NCI-H2029 treated with DMSO at 0.1 percent for 48 hours (cell line): ENCODE measurements at places on chromosomes 12 and 14.
A peak's percentile ranks its signal among the peaks of the same experiment; 100 is the strongest.

DNA sequence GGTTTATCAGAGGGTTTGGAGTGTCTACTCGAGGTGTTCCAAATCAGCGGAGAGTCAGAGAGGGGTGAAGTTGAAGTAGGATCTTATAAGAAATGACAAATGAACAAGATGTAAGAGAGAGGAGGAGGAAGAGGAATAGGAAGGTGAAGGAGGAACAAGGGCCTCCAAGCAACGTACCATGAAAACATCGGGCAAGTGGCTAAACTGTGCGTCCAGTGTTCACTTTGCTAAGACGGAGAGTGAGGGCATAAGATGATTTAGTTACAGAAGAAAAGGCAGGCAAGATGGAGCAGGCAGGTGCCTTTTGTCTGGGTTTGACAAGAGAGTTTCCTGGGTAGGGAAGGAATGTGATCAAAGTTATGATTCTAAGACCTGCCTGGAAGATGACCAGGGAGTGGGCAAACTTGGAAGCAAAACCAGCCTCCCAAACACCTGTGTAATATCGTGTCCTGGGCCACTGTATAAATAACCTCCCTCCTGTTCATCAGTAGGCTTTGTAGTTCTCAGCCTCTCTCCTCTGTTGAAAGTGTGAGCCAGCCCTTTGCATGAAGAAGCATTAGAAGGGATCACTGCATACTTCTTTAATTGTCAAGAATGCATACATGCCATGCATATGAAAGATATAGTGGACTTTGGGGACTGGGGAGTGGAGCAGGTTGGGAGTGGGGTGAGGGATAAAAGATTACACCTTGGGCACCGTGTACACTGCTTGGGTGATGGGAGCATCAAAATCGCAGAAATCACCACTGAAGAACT lies 111.4 kb downstream of the ZFP36L1 start:
- DNase-seq = no peak

DNA sequence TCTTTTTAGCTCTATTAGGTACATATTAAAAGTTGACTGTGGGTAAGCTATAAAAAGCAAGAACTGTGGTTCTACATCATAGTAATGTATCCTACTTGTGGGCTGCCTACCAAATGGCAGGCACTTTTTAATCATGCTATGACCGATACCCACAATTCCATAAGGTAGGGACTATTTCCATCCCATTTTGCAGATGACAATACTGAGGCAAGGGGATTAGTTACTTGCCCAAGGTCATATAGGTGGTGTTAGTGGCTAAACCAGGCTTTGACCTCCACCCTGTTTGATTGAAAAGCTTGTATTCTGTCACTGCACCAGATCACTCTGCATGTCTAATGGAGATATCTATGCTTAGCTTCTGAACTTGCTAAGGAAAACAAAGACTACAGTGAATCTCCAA lies 151.9 kb downstream of the SSPN start:
- DNase-seq = no peak

GRCh38 chr12:113413488-113413939 lies 8.7 kb upstream of the SDSL start:
- DNase-seq = no peak

- DNase-seq = no peak
These were observed 8.5 kb upstream of the PTPRB start for GRCh38 chr12:70645494-70646317.

GRCh38 chr12:68175557-68176061 lies 16.1 kb upstream of the IFNG start:
- DNase-seq = no peak

GRCh38 chr12:115983226-115983798 lies 294.2 kb downstream of the MED13L start:
- no peak for DNase-seq

- no peak for DNase-seq
These were observed 1.1 kb downstream of the DIP2B start for GRCh38 chr12:50505675-50506530.

GRCh38 chr14:57863471-57863870 lies 2.4 kb downstream of the SLC35F4 start:
- DNase-seq = no peak

GRCh38 chr14:30925254-30925653 lies 50.9 kb downstream of the COCH start:
- no peak for DNase-seq

GRCh38 chr14:50599700-50600444 lies 39.9 kb downstream of the ATL1 start:
- peak; percentile 10 for DNase-seq

- DNase-seq = no peak
These were observed 98.9 kb downstream of the ARID2 start for GRCh38 chr12:45828402-45828801.

DNA sequence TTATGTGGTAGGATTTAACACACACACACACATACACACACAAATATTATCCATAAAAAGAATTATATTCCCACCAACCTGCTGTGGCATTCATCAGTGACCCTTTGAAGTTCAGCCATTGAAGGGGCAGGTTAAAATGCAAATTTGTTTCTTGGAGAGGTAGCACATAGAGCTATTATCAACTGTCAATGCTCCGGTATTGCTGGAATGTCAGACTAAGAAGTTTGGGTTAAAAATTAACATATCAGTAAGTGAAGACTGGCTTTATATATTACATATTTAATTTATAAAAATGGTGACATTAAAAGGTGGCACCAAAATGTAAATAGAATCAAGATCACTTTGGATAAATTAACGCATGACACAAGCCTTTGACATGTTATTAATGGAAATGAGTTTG lies 207.3 kb downstream of the DAD1 start:
- no peak for DNase-seq

DNA sequence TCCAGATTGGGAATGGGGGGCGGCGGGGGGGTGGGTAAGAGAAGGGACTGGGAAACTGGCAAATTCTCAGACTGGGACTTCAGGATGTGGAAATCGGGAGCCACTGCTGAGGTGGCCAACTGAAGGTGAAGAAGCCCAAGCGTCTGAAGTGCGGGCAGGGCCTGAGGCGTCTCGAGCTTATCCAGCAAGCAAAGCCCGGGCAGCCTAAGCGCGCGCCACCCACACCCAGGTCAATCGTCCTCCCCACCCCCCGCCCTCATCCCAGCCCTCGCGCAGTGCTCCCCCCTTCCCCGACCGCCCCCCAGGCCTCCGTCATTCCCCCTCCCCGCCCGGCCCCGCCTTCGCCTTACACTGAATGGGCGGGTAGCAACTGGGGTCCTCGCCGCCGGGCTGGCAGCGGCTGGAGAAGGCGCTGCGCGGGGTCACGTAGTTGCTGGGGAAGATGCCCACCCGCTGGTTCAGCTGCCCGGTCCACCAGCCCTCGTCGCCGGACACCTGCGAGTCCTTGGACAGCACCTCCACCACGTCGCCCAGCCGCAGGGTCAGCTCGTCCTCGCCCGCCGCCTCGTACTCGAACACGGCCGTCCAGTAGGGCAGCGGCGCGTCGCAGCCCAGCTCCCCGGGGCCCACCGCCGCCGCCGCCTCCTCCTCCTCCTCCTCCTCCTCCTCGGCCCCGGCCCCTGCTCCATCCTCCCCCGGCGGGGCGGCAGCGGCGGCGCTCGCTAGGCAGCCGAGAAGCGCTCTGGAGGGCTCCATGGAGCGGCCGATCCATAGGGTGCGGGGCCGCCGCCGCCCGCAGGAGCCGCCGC lies 693 bp downstream of the MAP3K9 start:
- no peak for DNase-seq

DNA sequence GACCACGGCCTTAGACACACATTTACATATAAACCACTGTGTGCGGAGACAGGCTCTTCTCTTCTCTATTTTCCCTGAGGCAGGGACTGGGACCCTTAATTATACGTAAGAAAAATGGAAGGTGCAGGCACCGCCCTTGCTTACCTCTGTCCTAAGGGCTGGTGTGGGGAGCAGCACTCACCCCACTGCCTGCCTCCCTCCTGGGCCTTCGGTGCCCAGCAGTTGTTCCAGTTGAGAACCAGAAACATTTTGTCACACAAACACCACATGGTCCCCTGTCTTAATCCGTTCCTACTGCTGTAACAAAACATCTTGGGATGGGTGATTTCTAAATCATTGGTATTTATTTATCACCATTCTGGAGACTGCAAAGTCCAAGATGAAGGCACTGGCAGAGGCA lies 192.7 kb upstream of the DIO3 start:
- DNase-seq = no peak

DNA sequence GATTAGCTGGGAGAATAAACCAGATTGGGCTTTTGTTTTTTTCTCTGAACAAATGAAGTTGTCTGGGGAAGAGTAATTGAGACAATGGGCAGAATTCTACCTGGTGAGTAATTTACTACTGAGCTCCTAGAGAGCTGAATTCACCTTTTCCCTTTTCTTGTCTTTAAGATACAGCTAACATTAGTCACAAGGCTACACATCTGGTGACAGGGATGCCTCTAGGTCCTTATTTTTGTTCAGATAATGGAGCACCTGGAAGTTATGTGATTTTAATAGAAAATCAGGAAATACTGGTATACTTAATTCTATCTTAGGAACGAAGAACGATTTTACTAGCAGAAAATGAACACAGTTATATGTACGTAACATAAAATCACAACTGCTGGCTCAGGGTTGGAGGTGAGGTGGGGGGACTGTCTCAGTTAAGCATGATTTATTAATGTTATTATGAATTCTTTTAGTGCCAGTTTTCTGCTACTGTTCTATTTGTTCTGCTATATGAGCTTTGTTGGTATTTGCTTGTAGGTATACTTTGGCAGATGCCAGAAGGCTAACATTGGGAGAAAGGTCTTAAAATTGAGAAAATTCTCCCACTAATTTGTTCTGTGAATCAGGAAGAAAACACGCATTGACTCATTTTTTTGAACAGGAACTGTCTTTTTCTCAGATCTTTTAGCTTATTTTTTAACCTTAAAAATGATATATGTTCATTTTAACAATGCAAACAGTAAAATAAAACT lies 482.7 kb upstream of the RGS6 start:
- DNase-seq = no peak

DNA sequence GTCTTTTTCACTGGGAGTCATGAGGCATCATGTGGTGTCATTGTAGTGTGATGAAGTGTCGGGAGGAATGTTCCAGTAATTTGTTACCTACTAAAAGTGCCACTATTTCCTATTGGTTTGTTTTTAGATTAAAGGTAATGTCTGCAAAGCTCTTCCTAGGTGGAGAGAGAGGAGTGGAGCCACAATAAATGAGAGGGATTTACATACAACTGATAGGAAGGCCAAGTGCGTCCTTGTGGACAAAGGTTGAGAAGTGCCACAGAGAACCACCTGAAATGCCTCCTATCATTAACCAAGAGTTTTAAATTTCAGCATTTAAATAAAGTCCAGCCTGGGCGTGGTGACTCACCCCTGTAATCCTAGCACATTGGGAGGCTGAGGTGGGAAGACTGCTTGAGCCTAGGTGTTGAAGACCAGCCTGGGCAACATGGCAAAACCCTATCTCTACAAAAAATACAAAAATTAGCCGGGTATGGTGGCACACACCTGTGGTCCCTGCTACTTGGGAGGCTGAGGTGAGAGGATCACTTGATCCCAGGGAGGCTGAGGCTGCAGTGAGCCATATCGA lies 2.5 kb upstream of the SNX6 start:
- DNase-seq = no peak

DNA sequence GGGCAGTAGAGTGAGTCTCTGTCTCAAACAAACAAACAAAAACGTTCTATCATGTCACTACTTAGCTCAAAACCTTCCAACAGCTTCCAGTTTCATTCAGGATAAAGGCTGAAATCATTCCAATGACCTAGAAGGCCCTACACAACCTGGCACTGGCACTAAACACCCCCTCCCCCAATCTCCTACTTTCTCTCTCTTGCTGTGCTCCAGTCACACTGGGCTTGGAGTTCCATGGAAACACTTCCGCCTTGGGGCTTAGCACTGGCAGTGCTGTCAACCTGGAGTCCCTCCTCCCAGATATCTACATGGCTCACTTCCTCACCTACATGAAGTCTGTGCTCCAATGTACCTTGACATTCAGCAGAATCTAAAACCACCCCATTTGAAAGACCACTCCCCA lies 65.0 kb upstream of the SINHCAF start:
- DNase-seq = no peak

DNA sequence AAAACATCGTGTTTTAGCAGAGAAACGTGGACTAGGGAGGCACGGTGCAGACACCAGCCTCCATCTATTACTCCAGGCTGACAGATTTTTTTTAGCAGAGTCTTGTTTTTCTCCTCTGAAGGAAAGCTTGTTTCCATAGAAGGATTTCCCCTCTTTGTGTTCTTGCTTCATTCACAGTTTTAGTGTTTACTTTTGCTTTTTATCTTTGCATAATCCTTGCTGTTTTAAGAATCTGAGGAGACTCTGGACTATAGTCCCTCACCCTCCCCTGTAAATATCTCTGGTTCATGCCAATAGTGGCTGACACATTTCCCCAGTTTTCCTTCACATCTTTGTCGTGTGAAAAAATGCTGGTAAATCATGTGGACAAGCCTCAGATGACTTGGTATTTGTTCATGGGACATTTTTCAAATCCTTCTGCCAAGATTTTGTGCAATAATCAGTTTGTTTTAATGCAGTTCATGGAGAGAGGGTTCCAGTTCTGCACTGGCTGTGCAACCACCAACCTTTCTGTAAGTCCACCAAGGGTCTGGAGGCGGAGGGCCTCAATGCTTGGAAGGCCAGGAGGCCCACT lies 39.9 kb upstream of the TMCC3 start:
- DNase-seq = no peak

DNA sequence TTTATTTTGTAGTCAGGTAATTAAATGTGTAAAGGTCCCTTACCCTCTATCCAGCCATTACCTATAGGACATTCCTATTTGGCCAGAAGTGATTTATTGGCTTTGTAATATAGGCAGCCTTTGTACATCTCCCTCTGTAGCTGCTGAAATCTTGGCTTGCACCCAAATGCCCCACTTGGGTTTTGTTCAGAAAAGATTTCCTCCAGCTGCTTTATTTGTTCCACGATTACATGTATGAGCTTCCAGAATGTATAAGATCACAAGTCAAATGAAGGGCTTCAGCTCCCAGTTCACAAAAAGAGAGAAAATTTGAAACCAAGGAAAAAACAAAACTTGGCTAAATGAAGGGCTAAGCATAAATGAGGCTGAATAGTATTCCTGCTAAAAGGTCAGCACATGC lies 103.4 kb downstream of the EFCAB11 start:
- peak; percentile 14 for DNase-seq

GRCh38 chr12:109739747-109740693 lies 26.4 kb downstream of the FAM222A start:
- no peak for DNase-seq

- no peak for DNase-seq
These were observed 471.2 kb upstream of the ATXN7L3B start for GRCh38 chr12:74066476-74066875.

DNA sequence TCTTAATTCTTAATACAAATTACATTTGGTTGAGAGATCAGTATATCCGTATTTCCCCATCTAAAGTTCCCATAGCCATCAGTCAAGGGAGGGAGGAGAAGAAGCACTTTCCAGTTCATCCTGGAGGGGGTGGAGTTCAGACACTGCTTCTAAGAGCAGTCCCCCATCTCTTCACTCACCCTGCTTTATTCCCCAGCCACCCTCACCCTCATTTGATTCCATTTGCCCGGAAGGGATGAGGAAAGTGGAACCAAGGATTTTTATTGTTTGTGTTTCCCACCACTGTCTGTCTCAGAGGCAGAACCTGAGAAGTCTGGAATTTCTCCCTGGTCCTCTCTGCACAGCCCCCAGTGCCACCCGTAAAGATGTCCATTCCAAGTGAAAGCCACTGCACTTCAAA lies 134.2 kb upstream of the HIF1A start:
- no peak for DNase-seq

- DNase-seq = no peak
These were observed 94.9 kb downstream of the ETV6 start for GRCh38 chr12:11744410-11744801.
